ENCODE measurements at places on chromosomes 6 and 20.

DNA sequence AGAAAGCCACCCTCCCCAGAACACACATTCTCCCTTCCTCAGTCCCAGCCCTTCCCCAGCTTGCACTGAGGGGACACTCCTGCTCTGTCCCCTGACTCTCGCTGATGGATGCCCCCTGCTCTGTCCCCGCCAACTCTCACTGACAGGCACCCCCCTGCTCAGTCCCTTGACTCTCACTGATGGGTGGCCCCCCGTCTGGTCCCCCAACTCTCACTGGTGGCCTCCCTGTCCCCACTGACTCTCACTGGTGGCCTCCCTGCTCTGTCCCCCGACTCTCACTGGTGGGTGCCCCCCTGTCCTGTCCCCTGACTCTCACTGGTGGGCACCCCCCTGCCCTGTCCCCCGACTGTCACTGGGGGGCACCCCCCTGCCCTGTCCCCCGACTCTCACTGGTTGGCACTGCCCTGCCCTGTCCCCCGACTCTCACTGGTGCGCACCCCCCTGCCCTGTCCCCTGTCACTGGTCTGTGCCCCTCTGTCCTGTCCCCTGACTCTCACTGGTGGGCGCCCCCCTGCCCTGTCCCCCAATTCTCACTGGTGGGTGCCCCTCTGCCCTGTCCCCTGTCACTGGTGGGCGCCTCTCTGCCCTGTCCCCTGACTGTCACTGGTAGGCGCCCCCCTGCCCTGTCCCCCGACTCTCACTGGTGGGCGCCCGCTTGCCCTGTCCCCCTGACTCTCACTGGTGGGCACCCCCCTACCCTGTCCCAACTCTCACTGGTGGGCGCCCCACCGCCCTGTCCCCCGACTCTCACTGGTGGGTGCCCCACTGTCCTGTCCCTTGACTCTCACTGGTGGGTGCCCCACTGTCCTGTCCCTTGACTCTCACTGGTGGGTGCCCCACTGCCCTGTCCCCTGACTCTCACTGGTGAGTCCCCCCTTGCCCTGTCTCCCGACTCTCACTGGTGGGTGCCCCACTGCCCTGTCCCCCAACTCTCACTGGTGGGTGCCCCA is 60.9 kb downstream of the GINS1 start:
- DNase-seq = no peak

DNA sequence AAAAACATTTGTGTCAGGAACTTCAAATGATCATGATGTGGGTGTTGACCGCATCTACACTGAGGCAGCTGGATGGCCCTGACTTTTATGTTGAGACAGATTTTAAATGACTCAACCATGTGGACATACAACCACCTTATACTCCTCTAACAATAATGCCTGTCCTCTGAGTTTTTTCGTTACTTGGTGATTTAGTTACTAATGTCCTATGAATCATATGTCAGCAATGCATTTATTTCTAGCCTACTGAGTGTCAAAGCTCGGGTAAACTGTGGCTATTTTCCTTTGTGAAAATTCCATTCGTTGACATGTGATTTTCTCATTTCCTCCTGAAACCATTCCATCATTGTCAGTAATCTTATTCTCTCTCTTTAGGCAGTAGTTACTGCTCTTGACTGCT is 38.9 kb upstream of the NKX2-4 start:
- no peak for DNase-seq

- DNase-seq = no peak
Observed at GRCh38 chr20:18943542-18943941, 130.0 kb downstream of the SCP2D1 start.

- no peak for DNase-seq
Observed at GRCh38 chr20:38649275-38649891, 47.8 kb downstream of the ARHGAP40 start.

- DNase-seq = no peak
Observed at GRCh38 chr20:10603971-10604864, 69.6 kb downstream of the JAG1 start.

DNA sequence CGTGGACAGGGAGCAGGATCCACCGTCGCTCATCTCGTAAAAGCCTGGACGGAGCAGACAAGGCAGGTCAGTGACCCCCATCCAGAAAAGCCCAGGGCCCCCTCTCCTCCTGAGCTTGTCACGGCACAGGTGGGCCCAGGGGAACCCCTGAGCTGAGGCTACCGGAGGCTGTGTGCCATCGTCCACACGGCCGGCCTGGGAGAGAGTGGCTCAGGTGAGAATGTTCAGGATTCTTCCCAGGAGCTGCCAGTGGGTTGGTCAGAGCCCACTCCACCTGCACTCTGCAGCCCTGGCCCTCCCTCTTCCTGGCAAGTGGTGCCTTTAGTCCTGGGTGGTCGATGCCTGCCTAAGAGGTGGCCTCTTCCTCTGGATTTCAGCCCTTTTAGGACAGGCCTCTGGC is 9.2 kb downstream of the DACT2 start:
- DNase-seq = no peak

GRCh38 chr20:4187147-4187546 is 171.8 kb upstream of the RNF24 start:
- DNase-seq = no peak

DNA sequence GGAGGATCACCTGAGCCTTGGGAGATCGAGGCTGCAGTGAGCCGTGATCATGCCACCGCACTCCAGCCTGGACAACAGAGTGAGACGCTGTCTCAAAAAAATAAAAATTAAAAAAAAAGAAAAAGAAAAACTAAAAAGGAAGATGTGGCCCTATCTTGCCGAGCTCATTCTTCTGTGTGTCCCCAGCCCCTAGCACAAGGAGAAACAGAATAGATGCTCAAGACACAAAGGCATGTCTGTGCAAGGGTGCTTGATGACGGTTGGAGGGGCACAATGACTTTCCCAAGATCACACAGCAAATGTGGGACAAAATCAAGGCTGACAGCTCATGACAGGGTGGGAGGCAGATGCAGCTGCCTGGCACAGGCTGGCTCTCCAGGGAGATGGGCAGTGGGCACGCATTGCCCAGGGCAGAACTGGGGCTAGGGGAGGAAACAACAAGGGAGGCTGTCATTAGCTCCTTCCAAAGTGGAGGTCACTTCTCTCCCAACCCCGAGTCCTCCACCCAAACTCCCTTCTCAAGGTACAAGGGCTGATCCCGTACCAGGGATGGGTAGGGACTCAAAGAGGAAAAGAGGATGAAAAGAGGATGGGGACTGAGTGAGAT is 775 bp upstream of the NRSN2 start:
- no peak for DNase-seq

- DNase-seq = no peak
Observed at GRCh38 chr6:132659082-132659481, at the start of gene TAAR1. Gene TAAR1 (minus strand): TSS chr6:132659182. CDS start chr6:132646003, 13,179 bp downstream.

DNA sequence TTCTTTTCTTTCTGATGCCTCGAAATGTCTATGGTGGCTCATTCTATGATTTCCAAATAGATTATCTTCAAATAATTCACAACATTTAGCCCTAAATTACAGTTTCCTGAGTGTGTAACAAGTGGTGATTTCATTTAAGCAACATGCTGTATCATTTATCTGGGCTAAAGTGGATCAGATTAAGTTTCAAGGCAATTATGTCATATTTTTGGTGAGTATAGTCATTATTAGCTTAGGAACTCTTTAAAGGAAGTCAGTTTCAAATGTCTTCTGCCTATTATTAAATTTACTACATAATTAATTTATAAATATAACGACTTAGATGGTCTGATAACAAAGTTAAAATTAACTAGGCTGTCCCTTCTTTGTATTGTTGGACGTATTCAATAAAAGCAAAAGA is 847.9 kb upstream of the FLRT3 start:
- DNase-seq = no peak

DNA sequence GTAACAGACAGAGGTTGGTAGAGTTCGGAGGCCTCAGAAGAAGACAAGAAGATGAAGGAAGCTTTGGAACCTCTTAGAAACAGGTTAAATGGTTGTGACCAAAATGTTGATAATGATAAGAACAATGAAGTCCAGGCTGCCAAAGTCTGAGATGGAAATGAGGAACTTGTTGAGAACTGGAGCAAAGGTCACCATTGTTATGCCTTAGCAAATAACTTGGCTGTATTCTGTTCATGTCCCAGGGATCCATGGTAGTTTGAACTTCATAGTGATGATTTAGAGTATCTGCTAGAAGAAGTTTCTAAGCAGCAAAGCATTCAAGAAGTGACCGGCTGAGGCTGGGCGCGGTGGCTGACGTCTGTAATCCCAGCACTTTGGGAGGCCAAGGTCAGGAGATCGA is 11.1 kb upstream of the LSM14B start:
- no peak for DNase-seq

- DNase-seq = no peak
Observed at GRCh38 chr20:31833931-31834521, 11.4 kb downstream of the FOXS1 start.

- no peak for DNase-seq
Observed at GRCh38 chr20:43681991-43682410, 15.1 kb downstream of the MYBL2 start.

DNA sequence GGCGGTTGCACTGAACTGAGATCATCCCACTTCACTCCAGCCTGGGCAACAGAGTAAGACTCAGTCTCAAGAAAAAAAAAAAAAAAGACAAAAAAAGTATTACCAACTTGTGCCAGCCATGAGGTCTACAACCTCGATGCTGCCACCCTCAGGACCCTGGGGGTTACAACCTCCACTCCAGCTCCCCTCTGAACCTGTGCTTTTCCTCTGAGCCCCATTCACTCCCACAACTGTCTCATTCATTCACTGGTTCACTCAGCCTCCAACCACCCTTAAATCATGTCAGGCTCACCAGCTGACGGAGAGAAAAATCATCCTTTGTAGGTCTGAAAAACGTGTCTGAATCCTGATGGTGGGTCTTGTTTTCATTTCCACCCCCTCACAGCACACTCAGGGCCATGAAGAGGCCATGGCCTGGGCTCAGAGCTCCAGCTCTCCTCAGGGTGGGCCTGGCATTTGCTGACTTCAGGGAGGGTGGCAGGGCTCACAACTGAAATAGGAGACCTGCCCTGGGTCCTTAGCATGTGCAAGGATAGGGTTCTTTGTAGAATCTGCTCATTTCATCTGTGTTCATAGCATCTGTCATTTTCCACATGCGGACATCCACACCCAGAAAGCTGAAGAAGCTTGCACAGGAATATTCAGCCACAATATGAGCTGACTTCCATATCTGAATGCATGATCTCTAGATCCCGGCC is 1.9 kb upstream of the ULBP1 start:
- DNase-seq = peak; percentile 12

GRCh38 chr20:61301711-61302525 is 49.9 kb downstream of the CDH4 start:
- no peak for DNase-seq

- no peak for DNase-seq
Observed at GRCh38 chr6:3139090-3139903, 18.0 kb downstream of the TUBB2A start.

DNA sequence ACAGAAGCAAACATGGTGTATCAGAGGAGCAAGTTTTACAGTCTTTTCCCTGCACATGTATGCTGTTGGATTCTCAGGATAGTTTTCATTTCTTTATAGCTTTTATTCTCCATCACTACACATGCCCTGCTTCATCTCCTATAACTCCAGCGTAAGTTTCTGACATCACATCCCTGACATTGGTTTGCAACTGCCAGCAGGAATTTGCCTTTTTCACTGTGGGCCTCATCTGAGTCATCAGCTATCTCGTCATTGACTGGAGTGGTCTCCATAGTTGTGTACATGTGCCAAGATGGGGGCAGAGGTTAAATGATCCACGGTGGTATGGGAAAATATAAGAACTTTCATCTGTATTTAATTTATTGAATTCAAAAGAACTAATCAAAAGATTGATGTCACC is 96.7 kb downstream of the SLX4IP start:
- DNase-seq = no peak

DNA sequence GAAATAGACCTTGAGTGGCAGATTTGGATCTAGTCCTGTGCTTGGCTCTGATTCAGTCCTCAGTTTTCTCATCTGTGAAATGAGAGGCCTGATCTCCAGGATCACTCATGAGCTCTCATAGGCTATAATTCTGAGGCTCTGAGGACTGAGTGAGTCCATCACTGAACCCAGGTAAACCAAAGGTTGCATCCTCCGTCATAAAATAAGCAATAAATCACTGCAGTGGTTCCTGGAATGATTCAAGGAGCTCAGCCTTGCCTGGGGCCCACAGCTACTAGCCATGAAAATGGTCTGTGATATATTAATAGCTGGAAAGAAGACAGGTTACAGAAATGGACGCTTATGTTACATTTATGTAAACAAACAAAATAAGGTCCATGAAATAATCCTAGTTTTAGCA is 124.8 kb downstream of the MAP3K7 start:
- no peak for DNase-seq

DNA sequence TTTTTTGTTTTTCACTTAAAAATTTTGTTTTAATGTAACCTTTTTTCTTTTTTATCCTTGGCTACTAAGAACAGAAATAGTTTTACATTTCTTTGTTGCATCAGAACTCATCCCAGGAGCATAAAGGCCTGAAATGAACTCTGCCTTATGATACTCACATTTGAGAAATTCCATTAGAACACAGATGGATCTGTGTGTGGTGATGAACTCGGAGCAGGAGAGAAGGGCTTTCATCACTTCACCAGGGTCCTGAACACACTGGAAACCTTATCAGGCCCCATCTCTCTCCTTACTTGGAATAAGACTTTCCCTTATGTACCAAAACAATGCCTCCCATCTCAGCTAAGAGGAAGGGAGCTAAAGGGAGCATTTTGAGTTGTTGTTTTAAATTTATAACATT is 139.4 kb downstream of the PHF3 start:
- DNase-seq = no peak

GRCh38 chr6:138882369-138883017 is 86.6 kb downstream of the ECT2L start:
- DNase-seq = no peak

DNA sequence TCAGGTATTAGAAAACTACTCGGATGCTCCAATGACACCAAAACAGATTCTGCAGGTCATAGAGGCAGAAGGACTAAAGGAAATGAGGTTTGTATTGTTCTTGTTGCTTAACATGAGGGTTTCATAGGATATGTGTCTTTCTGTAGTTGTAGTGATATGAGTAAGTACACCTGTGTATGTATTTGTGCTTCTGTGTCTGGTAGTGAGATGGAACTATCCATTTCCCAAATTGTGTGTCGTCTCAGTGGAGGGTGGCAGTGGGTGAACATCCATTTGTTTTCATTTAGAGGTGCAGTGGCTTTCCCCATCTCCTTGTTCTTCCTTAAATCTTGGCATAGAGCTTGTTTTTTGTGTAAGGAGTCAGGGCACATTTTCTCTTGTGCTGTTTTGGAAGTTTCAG is 8.2 kb downstream of the ASXL1 start:
- no peak for DNase-seq

- no peak for DNase-seq
Observed at GRCh38 chr6:148523551-148523950, 180.9 kb downstream of the SASH1 start.

DNA sequence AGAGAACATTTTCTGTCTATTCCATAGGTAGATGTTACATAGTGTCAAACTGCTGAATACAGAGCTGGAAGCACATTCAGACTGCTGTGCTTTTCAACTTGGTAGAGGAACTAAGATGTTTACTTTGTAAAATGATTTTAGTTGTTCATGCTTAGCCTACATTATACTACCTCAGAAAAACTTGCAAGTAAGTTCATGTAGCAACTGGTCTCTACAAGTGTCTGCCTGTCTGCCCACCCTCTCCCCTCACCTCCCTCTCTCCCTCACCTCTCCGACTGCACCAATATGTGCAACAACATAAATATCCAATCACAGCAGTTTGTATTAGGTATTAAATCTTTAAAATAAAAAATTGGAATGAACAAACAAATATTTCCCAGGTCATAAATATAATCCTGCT is 25.3 kb downstream of the ELOVL4 start:
- DNase-seq = no peak

- DNase-seq = peak; percentile 4
Observed at GRCh38 chr20:56440346-56441007, 27.9 kb upstream of the RTF2 start.

Measured in activated naive CD4-positive, alpha-beta T cell (primary cell).